ENCODE measurements at places on chromosomes 7 and 10.

DNA sequence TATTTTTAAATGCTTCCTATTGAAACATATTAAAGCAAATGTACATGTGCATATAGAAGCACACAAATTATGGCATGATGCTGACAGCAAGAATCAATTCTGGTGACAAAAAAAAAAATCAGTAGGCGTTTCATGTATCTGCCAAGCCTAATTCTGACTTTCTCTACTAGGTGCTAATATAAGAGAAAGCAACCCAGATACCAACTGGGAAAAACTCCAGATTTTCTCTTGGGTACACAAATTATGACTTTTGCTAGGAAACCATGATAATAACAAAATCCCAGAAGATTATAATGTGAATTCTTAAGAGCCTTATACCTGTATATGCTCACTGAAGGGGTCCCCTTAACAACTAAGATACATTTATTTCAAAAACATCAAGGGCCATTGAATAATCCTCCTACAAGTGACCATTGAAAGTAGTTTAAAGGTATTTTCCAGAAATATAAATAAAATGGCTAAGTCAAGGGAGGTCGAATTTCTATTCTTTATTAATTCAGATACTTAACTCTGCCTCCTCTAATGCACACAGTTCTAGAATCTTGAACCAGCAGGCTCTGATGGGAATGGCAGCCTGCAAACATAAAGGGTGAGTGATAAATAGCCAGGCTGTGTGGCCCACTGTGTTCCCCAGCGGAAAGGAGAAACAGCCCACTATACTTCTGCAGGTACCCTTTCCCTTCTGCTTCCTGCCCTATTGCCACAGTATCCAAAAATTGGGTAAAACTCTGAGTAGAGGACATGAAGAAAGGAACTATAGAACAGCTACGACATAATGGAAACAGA is 84.5 kb downstream of the DGKB start:
- DNase-seq: no peak

DNA sequence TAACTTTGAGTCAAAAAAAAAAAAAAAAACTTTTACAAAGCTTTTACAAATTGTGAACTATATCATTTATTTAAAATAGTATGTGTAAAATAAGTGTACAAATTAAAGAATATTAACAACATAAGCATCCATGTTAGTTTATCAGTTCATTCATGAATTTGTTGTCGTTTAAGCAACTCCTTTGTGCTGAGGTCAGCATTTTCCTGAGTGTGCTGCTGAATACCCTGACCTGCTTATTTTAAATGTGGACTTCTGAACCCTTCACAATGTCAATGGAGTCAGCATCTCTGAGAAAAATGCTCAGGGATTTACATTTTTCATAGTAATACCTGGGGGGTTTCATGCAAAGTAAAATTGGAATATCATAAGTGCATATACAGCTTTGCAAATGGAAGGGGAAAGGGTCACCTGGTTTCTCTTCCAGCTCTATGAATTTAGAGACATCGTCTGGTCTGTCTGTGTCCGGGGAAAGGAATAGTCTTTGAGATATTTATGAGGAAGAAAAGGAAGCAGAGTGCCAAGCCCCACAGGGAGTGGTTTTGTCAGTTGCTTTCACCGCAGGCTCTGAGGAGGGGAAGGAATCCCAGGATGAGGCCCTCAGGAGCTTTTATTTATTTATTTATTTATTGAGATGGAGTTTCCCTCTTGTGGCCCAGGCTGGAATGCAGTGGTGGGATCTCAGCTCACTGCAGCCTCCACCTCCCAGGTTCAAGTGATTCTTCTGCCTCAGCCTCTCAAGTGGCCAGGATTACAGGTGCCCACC is 125.5 kb upstream of the SVIL start:
- no peak for DNase-seq

DNA sequence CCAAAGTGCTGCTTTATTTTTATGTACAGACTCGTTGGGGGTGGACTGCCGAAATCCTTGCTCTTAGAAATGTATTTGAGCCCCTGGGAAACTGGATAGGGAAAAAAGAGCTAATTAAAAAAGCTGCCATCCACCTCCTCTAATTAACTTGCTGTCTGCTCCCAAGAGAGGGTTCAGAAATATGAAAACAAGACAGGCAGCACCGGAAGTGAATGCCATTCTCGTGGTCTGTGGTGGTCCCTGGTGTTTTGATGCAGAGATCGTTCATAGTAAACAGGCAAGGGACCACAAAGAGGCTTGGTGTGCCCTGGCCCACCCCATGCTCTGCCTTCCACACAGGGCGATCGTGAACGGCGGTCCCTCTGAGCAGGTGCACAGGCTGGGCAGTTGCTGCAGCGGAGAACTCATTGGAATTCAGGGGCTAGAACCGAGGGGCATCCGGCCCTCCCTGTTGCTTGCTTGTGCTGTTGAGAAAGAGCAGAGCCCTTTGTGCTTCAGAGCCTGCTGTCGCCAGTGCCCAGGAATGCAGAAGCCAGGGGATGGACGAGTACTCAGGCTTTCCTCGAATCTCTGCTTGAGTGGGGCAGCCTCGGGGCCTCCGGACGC is 79.1 kb upstream of the BTBD16 start:
- no peak for DNase-seq

- DNase-seq: no peak
Measured at GRCh38 chr7:91185771-91186170, 78.5 kb upstream of the FZD1 start.

DNA sequence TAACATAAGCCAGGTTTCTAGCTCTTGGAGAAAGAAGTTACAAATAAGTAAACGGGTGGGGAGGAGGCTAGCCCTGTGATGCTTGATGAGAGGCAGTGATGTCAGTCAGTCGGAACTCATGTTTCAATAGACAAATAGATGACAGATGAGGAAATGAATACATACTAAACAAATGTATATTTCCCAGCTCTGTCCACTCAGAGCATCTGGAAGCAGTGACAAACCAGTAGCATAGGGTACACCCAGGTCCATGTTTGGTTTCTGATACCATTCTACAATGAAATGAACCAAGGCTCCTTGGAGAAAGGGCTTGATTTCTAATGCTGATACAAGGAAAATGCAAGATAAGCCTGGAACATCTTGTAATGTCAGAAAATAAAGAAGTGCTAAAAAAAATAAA is 30.6 kb downstream of the PODXL start:
- DNase-seq: no peak

DNA sequence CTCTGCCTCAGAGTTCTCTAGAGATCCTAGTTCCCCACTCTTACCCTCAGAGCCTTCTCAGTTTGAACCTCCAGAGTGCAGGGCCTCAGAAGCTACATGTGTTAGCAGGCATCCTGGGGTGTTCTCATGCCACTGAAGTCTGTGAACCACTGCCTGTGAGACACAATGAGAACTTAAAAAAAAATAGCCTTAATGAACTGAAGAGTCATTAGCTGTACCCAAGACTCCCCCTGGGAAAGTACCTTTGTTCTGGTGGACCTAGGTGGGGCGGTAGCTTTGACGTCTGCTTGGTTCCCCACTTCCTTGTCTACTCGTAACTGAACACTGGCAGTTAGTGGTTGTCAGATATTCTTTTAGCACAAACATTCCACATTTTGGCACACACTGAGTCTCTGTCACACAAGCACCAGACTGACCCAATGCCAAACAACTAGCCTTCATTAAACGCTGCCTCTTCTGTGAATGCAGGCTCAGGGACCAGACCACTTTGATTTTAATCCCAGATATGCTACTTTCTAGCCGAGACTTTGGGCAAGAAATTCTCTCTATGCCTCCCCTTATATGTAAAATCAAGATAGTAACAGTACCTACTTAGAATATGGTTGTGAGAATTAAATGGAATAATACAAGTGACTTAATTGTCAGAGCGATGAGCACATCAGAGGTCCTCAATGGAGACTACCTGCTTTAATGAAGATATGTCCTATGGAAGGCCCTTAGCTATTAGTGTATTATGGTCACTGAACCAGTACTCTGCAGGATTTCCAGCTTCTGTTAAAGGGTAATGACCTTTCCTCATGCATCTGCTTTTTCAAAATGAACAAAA is 75.3 kb upstream of the CC2D2B start:
- no peak for DNase-seq

GRCh38 chr7:73716318-73716890 is 3.1 kb downstream of the STX1A start:
- no peak for DNase-seq

GRCh38 chr10:19579761-19580545 is 236.3 kb upstream of the PLXDC2 start:
- DNase-seq: no peak

DNA sequence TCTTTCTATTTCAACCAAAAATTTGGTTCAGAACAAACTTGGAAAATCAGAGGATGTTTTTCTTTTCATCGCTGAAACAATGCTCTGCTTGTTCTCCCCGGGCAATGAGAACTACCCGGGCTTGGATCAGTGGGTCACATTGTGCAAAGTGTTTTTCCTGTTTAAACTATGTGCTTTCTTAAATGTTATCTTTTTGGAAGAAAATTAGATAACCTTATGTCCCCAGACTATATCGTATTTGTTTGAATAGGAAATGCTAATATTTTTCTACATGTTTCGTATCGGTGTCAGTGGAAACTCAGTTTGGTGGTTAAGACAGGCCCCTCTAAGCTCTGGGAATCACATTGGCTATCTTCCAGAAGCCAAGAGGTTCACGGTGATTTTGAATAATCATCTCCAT is 319.5 kb upstream of the NFE2L3 start:
- no peak for DNase-seq

- DNase-seq: no peak
Measured at GRCh38 chr7:116180302-116180701, 30.0 kb upstream of the TES start.

DNA sequence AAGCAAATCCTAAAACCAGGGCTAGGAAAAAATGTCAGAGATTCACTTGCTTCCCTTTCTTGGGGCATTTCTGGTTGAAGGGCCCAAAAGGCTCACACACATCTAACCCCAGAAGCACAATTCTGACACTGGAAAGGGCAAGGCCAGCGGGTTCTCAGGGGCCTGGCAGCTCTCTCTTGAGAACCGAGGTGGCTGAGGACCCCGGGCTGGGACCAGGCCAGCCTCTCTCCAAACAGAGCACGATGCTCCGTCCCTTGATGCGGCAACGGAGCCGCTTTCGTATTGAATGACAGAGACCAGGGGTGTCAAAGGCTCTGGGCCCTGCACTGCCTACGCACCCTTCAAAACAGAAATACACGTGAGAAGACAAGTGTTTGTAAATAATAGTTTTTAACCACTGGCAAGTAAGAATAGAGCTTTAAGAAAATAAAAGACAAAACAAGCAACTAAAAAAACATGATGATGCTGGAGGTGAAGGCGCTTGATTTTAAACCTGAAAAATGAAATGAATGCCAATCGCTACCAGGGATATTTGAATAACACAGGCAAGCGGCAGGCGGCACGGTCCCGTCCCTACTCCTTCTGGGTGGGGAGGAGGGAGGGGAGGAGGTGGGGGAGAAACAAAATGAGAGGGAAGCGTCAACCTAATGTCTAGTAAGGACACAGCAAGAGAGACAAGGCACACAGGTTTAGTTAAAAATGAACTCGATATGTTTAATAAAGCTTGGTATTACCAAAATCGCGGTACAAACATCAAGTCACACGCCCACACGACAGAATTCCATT is 68.0 kb downstream of the SLC29A4 start:
- DNase-seq: no peak
